Activated naive CD8-positive, alpha-beta T cell treated with anti-CD3 and anti-CD28 coated beads, Interleukin-2, amount 50 U/mL, for 16 hours (primary cell): ENCODE measurements at places on chromosomes 12 and 14.

- DNase-seq, result no peak
These were observed 48.5 kb downstream of the CDC42BPB start for GRCh38 chr14:103008768-103009357.

DNA sequence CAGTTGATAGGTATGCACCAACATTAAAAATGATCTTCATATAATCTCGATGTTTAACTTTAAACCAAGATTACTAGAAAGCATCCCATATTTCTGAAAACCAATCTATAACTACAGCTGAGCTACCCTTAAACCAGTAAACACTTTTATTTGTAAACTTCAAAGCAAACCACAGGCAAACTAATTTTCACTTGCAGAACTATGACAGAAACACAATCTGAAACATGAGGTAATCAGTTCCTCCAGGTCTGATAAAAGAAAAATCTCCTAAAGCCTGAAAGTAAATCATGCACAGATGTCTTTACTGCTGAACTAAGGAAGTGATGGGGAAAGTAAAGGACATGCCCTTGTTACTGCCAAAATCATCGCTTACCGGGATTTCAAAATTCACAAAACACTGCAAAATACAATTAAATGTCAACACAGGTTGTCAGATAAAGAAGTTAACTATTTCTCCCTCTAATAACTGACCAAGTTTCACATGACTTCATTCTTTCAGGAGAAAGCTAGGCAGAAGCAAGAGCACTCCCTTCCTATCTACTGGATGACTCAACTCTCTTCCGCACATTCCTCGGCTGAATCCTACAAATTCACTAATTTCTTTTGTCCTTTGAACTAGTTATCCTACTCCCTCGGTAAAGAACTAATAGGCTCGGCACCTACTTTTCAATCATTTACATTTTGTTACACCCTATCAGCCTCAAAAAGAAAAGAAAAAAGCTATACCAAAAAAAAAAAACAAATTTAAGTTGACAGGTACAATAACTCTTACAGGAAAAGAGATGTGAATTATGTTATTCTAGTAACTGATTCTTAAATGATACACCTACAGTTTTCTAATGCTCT, 1.4 kb downstream of the EEA1 start:
- DNase-seq, result no peak

GRCh38 chr12:19967431-19967830, 400.9 kb upstream of the PDE3A start:
- no peak for DNase-seq

- no peak for DNase-seq
These were observed 91.3 kb upstream of the USP44 start for GRCh38 chr12:95642583-95642982.

GRCh38 chr12:107320033-107320928, 226.9 kb upstream of the CRY1 start:
- DNase-seq, result peak; percentile 55

DNA sequence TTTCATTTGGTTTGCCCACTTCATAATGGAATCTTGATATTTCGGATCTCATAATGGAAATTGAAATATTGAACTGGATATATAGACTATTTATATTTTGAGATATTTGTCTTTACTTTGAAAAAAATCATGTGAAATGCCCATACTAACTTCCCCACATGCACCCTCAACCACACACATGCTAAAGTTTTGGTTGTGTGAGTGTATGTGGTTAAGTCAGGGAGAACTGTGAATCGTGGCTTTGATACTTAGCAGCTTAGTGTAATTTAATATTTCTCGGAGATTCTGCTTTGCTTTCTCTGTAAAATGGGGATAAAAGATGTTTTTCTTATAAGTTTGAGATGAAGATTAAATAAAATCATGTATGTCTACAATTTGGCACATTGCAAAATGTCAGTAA, 162.1 kb downstream of the OTOGL start:
- no peak for DNase-seq

DNA sequence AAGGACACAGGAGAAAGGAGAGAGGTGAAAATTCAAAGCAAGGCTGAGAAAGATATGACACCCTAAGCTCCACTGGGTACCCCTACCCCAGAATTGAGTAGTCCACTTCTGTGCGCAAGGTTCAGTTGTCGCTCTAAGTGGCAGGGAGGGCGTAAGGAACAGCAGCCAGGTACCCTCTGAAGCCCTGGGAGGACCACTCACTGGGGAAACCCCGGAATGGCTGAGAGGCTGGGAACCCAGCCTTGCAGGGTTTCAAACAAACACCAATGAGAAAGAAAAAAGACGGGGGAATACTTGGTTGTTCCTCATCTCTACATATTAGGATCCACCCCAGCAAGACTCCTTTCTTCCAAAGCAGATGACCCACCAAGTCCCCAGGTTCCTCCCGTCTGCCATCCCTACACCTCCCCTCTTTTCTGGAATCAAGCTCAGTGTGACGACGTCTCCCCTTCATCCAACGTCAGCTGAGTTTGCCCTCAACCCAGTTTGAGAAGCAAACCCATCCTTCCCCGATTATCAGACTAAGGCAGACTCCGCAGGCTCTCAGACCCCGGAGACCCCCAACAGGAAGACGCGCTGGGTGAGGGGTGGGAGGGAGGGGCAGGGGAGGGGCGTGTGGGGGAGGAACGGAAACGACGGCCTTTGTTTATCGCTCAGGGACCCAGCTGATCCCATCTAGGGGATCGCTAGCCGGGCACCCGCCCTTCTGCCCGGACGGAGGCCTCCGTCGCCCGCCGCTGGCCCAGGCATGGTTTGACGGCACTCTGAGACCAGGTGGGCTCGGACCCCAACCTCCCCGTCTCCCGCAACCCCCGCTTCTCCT, 795 bp downstream of the LMBR1L start:
- no peak for DNase-seq

DNA sequence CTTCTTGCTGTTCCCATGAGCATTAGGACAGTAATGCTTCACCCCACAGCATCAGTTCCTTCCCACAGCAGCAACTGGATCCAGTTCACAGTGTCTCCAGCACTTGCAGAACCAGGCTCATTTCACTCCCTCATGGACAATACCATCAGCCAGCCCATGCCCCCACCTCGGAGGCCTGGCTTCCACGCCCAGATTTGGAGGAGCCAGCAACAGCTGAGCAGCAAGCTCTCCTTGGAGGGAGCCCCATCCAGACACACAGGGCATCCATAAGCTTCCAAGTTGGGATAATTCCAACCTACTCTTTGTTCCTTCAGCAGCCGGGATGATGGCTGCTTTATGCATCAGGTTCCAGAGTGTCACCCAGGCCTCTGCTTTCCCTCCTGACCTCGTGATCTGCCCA, 250.0 kb downstream of the GLT1D1 start:
- DNase-seq, result no peak

GRCh38 chr12:2501464-2502191, 293.1 kb upstream of the FKBP4 start:
- no peak for DNase-seq

DNA sequence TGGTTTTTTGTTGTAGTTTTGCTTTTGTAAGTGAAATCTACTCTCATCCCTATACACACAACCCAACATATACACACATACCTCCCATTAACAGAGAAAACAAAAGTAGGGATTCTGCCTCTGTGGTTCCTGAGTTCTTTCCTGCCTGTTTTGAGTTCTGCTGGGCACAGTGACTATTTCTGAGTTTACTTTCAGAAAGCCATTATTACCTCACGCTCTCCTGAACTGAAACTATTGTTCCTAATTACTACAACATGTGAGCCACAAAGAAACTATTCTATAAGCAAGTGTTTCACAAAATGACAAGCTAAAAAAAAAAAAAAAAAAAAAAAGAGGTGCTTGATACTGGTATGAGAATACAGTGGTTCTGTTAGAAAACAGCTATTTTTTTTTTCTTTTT, 110.9 kb downstream of the ALG10B start:
- DNase-seq, result no peak

GRCh38 chr12:21264232-21264631, 70.5 kb downstream of the SLCO1A2 start:
- no peak for DNase-seq

DNA sequence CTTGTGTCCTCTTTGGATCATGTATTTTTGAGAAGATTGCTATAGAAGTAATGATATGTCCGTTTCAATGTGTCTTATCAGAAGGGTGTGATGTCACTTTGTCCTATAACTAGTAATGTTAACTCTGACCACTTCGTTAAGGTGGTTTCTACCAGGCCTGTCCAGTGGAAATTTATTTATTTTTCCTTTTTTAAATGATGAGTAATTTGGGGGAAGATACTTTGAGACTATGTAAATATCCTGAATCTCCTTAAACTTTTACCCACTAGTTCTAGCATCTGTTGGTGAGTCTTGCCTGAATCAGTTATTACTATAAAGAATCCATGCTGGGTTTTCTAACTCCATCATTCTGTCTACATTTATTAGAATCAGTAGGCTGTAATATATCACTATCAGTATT, 15.3 kb downstream of the EP400 start:
- no peak for DNase-seq

GRCh38 chr12:61538951-61539350, 721.3 kb upstream of the USP15 start:
- no peak for DNase-seq

DNA sequence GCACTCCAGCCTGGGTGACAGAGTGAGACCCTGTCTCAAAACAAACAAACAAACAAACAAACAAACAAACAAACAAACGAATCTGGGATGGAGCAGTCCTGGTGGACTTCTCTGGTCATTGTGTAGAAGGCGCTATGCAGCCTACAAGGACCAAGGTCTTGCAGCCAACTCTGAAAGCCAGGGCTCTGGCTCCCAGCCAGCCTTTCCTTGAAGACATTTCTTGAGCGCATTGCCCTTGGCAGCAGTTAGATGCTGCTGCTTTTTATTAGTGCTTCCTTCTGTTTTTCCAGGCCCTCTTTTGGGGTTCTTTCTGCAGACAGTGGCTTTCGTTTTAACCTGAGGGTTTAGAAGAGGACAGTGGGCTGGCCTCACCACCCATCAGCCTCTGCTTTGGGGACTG, 20.2 kb downstream of the CCDC177 start:
- DNase-seq, result no peak

- no peak for DNase-seq
These were observed 657.1 kb upstream of the SEL1L start for GRCh38 chr14:82190742-82191141.

DNA sequence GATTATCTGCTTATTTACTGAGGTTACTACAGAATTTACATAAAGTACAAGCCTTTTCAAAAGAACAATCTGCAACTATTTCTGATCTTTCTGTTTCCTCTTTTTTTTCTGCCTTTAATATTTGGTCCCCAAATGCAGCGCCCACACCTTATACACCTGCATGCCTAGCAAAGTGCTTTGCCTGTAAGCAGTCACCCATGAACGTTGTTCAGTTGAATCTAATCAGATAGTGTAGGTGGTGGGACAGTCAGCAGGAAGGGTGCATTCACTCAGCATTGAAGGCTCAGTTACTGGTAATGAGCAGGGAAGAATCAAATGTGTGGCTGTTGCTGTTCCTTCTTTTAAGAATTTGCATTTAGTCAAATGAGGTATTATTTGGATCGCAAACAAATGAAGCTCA, 108.4 kb downstream of the GPR135 start:
- no peak for DNase-seq

GRCh38 chr12:108065069-108065468, 64.0 kb upstream of the WSCD2 start:
- DNase-seq, result no peak

- DNase-seq, result no peak
These were observed 67.8 kb downstream of the MVK start for GRCh38 chr12:109641422-109641821.

DNA sequence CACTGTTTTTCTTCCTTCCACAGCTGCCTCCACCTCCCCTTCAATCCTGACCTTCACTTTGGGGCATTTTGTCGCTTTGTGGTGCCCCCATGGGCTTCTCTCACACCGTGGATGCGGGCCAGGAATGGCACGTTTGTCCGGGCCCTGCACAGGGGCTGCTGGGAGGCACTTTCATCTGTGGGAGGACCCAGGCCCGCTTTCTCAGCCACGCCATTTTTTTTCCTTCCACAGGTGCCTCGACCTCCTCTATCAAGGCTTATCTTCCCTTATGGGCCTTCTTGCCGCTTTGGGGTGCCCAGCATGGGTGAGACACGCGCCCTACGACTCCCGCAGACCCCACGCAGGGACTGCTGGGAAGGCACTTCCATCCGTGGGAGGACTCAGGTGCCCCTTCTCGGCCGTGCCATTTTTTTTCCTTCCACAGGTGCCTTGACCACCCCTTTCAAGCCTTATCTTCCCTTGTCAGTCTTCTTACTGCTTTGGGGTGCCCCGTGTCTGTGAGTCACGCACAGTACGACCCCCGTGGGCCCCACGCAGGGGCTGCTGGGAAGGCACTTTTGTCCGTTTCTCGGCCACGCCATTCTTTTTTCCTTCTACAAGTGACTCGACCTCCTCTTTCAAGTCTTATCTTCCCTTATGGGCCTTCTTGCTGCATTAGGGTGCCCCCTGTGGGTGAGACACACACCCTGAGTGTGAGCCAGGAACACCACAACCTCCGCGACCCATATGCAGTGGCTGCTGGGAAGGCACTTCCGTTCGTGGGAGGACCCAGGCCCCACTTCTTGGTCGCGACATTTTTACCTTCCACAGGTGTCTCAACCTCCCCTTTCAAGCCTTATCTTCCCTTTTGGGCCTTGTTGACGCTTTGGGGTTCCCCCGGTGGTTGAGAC, 270.7 kb downstream of the ALG10 start:
- no peak for DNase-seq

DNA sequence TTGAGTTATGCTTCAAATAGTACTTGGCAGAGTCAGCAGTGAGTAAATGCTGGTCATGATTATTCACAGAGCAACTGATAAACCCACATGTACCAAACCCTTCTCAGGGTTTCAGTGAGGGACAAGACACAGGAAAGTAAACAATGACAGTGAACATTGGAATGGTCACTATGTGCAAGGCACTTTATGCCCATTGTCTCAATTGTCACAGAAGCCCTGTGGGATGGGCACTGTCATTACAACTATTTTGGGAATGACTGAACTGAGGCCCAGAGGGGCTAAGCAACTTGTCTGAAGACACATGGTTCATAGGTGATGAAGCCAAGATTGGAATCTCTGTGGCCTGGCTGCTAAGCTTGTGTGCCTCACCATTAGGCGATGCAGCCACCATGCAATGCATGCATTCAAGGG, 238.5 kb downstream of the RBM19 start:
- no peak for DNase-seq

GRCh38 chr14:55800156-55800785, 220.3 kb downstream of the KTN1 start:
- no peak for DNase-seq

DNA sequence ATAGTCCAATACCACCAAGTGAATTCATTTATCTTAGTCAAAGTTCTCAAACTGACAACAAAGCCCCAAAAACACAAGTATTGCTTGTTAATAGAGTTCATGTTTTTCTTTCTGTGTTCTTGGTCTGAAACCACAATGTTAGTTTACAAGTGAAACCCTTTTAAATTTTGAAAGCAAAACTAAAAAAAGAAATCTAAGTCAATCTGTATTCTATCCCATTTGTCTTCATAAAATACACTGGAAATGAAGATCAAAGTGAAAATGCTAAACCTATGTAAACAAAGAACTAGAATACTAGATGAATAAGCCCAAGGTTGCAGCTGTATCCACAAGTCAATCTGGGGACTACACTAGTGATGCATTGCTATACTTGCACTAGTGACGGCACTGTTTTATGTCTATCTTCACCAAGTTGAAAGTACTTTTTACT, 10.4 kb downstream of the MAP4K5 start:
- no peak for DNase-seq

- DNase-seq, result no peak
These were observed 232.8 kb downstream of the MSRB3 start for GRCh38 chr12:65511134-65511834.

- DNase-seq, result peak; percentile 29
These were observed 8.7 kb upstream of the JDP2 start for GRCh38 chr14:75418850-75419768.
